ENCODE measurements at places on chromosomes 5 and 9.

GRCh38 chr5:2996687-2997086 lies 245.2 kb upstream of the IRX2 start:
- DNase-seq, result no peak

- peak; percentile 17 for DNase-seq
These were observed 172.6 kb upstream of the PPP2R2B start for GRCh38 chr5:147051193-147051592.

- DNase-seq, result no peak
These were observed 9.7 kb downstream of the RASA1 start for GRCh38 chr5:87277279-87277835.

- no peak for DNase-seq
These were observed 15.8 kb downstream of the C1QTNF2 start for GRCh38 chr5:160354666-160355065.

DNA sequence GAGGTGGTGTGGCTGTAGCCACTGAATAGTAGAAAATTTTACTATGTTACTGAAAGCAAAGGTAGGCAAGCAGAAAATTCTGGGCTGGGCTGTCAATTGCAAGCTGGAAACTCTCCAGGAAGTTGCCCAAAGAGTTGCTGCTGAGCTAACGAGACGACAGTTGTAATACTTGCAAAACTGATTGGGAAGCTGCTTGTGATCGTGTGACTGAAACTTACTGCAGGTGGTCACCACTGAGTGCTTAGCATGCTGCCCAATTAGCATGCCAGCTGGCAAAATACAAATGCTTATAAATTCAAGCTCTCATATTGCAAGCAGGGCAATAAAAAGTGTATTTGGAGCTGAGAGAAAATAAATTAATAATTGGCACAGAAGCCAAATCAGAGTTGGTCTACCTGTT lies 758.5 kb upstream of the EDIL3 start:
- no peak for DNase-seq

- DNase-seq, result peak; percentile 39
These were observed 723 bp downstream of the SNX18 start for GRCh38 chr5:54518146-54518817.

Measured in mammary epithelial cell (primary cell).